K562 (cell line): ENCODE measurements at places on chromosomes 11 and 22.

- peak; percentile 11 for DNase-seq
Observed at GRCh38 chr22:26259510-26259909, 90.2 kb downstream of the SEZ6L start.

DNA sequence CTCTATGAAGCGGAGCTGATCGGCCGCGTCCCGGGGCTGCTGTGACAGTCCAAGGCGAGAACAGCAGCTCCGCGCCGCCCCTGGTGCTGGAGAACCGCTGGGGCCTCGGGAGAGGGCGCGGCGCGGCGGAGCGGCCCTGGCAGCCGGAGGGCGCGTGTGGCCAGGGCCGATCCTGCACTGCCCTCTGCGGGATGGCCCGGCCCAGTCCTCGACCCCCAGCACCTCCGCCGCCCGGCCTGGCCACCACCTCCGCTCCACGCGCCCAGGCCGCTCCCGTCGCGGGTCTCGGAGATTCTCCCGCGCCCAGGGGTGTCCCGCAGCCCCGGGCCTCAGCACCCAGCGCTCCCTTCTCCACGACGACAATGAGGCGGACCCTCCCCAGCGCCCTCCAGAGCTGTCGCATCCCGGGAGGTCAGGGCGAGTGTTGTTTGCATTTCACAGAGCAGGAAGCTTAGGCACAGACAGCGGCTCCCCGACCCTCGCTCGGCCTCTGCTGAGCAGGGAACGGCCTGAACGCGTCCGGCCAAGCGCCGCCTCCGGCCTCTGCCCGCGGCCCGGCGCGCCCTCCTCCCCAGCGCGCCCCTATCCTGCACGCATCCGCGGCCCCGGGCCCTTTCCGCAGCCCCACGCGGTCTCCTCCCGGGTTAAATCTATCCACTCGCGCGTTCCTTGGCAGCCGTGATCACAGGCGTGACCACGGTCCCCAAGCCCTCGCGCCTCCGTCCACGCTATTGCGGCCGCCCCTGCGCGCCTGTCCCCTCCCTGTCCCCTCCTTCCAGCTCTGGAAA lies 109.7 kb downstream of the WNT7B start:
- DNase-seq, result no peak

GRCh38 chr11:20015529-20016427 lies 144.5 kb downstream of the DBX1 start:
- DNase-seq, result no peak

DNA sequence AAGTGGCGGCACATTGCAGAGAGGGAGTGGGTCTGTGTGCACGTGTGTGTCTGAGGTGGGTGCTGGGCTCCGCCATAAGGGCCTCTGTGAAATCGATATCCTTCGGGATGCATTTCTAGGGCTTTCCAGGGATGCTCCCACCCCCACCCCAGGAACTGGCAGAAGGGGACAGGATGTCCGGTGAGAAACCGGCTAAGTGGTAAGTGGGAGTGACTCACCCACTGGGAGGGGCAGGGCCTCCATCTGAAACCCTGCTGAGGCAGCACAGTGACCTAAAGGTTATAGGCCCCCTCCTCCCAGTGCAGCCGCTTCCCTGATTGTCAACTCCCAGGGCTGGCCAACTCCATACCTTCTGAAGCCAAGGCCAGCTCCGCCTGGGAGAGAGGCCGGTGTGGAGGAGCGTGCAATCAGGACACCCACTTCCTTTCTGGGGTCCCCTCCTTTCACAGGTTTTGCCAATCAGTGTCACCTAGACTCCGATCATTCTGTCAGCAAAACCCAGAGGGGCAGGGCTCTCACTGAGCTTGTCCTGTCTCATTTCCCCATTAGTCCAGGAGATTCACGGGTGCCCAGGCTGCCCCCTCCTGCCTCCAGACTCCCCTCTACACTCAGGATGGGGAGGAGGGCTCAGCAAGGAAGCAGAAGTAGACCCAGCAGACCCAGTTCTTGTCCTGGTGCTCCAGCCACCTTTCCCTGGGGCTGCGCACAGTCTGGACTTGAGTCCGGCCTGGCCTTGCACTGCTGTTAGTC lies 44.5 kb downstream of the NECTIN1 start:
- peak; percentile 16 for DNase-seq

- DNase-seq, result no peak
Observed at GRCh38 chr11:57619331-57619730, 21.8 kb downstream of the SERPING1 start.

DNA sequence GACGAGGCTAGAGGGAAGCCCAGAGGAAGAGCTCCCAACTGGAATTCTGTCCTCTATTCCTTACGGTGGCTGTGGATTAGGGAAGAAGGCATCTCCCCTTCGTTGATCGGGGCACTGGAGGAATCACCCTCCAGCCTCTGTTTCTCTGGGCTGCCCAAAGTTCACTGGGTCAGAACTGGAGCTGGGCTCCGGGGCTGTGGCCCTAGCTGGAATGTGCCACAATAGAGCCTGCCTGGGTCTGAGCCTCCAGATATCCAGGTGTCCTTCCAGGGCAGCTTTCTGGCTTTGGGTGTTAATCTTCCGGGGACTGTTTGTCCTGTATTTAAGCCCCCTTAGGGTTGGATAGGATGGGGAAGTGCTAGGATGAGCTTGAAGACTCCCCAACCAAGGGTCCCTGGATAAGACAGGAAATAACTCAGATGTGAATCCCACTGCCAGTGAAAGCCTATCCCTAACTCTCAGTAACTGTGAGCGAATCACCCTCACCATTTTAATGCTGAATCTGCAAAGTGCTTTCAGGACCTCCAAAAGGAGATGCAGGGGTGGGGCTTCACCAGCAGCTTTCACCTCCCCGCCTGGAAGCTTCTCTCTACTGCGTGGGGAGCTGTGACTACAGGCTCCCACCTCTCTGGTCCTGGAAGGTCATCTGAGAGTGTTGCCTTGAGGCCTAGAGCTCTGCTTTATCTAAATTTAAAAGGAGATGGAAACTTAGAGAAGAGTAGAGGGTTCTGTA lies 9.5 kb downstream of the YPEL4 start:
- no peak for DNase-seq

GRCh38 chr11:45324459-45324858 lies 38.3 kb upstream of the SYT13 start:
- no peak for DNase-seq

GRCh38 chr11:128497061-128497775 lies 90.1 kb downstream of the ETS1 start:
- no peak for DNase-seq

DNA sequence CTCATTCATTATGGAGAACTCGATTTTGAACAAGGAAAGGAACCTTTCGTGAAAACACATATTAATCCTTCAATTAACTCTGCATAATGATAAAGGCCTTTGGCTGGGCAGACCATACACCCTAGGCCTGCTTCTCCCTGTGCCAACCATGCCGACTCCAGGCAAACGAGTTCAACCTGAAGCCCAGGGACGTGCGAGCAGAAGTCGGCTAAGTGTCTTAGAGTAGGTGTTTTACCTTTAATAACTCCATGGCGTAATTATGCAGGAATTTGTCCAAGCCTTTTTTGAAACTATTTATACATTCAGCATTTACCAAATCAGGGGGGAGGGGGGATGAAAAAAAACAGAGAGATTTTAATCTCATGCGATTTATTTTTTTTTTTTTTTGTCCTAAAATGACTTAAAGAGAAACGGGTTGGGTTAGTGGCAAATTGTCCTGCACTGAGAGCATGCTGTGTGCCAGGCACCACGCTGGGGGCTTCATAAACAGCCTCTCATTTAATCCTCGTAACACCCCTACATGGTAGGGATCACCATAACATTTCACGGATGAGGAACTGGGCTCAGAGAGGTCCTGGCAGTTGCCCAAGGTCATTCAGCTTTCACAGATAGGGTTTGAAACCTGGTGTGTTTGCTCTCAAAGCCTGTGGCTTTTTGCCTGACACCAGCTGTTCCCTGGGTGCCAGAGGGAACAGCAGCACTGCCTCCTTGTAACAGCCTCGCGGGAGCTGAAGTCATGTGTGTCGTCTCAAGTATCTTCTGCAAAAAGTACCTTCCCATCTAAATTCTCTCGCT lies 423.9 kb downstream of the MN1 start:
- no peak for DNase-seq

DNA sequence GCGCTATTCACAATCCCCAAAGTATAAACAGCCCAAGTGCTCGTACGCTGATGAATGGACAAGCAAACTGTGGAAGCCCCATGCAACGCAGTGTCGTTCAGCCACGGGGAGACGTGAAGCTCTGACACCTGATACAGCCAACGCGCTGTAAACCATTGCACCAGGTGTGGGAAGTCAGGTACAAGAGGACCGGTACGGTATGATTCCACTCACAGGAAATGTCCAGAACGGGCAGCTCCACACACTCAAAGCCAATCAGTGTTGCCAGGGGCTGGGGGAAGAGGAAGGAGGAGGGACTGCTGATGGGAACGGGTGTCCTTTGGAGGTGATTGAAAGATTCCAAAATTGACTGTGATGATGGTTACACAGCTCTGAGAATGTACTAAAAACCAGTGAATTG lies 64.5 kb downstream of the BRD1 start:
- no peak for DNase-seq

DNA sequence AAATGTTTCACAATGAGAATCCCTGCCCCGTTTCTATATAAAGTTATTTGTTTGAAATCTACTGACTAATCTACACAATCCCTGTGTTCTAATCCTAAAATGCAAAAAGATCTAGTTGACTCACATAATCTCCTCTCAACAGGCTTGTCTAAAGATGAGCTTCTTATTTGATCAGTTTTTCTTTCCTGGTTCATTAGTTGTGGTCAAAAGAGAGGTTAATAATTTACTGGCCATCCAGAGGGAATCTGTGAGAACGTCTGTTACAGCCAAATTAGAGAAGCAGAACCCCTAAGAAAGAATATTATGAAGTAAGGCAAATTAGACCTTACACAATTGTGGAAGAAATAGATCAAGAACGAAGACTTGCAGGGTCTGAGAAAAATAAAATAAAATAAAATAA lies 173.7 kb upstream of the ANO3 start:
- no peak for DNase-seq

DNA sequence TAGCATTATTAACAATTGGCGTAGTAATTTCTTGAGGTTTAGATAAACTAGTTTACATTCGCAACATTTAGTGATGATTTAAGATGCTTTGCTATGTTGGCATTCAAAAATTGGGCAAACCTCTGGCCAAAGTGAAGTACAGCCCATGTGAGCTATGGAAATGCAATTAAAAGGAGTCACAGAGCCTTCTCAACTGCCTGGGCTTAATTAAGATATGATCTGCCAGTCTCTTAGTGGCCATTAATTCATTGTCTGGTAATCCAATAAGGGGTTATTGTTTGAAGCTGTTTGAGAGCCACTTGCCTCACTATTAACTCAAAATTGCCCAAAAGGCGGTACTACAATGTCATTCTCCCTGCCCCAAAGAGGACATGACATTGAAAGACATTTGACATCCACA lies 608.9 kb downstream of the NTM start:
- no peak for DNase-seq

GRCh38 chr22:19114984-19115552 lies 7.1 kb downstream of the DGCR2 start:
- no peak for DNase-seq

- DNase-seq, result no peak
Observed at GRCh38 chr22:21926728-21927127, 25.9 kb downstream of the PPM1F start.

- DNase-seq, result no peak
Observed at GRCh38 chr22:49554741-49555140, 272.9 kb downstream of the BRD1 start.

- DNase-seq, result no peak
Observed at GRCh38 chr11:83033972-83034672, 37.6 kb downstream of the RAB30 start.

DNA sequence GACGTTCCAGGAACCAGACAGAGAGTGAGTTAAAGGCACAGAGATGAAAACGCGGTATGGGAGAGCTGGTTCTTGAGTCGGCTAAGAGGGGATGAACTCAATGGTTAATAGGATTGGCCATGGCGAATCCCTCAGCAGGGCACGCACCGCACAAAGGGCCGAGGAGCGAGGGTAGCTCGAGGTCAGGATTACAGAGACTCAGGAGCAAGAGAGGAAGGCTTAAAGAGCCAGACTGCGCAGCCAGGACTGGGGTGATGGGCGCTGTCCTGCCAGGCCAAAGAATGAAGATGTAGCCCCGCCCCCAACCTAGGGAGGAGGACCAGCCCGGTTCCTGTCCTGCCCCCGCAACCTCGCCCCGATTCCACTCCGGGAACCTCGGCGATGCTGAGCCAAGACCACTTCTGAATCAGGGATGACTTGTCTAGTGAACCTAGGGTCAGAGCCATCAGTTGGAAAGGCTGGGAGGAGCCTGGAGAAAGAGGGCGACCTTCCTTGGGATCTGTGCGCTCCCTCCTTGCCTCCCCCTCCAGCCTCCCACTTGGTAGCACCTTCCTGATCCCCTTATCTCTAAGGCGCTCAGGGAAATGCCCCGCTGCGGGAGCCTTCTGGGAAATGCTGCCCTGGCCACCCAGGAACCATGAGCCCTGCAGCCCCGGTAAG lies at the start of gene PLEKHB1:
Gene PLEKHB1 (plus strand): TSS at position 610 of the 660 bp plus-strand sequence. CDS start 28 bp downstream, at position 638.
- peak; percentile 29 for DNase-seq

DNA sequence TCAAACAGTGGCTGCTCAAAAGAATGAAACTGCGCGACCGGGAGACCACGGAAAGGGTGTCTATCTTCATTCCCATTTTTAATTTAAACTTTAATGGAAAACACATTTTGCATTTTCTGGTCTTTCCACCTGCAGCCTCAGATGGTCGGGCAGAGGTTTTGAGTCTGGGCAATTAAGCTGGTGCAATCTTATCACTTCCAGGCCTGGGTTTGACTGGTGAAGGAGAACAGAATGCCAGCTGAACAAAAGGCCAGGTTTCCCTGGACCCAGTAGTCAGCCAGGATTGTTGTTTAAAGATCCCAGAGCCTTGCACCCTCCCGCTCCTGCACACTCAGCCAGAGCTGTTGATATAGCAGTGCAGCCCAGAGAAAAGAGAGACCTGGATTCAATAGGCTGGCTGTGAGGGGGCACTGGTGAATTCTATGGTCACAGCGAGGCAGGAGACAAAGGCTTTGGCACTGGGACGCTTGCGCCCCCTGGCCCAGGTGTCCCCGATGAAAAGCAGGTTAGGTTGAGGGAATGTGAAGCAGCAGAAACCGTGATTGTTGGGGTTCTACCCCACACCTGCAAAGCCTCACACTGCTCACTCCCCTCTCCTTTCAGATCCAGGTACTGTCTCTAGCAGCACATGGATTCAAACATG lies 83.6 kb downstream of the FLI1 start:
- no peak for DNase-seq
